ENCODE measurements at places on chromosomes 5 and 9.

DNA sequence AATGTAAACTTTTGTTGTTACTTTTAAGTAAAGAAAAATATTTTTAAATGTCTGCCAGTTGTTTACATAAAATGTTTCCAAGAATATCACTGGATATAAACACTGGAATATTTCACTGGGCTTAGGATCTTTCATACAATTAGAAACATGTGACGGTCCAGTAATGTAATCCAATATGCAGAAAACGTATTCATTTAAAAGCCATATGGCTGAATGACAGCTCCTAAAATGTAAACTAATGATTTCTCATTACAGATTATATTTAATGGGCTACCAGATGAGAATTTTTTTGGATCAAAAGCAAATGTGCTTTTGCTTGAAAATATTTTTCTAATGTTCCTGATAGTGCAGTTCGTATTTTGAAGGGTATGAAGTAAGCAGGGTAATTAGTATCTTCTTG is 124.3 kb downstream of the TTC39B start:
- DNase-seq: no peak

GRCh38 chr5:150413176-150413901 is 629 bp upstream of the CD74 start:
- DNase-seq: no peak

DNA sequence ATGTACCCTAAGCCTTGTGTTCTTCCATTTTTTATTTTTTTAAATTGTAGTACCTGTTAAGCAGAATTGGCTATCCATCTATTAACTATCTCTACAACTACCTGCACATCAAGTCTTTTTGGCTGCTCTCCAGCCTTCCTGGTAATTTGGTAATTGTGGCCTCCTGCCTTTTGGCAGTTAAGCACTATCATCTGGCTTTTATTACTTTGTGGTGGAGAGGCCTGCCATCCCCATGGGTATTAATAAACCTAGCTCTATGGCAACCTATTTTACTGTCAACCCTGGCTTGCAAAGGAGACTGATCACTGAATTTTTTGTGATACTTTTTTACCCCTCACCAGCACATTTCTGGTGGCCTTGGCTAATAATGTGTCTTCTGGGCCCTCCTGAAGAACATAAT is 20.5 kb downstream of the SELENOP start:
- DNase-seq: no peak

GRCh38 chr9:134214386-134214765 is 50.0 kb upstream of the RNU6ATAC start:
- DNase-seq: no peak

- no peak for DNase-seq
Observed at GRCh38 chr5:131534974-131535373, 100.1 kb downstream of the RAPGEF6 start.

- peak; percentile 75 for DNase-seq
Observed at GRCh38 chr9:16191691-16192402, 639.0 kb downstream of the CCDC171 start.

DNA sequence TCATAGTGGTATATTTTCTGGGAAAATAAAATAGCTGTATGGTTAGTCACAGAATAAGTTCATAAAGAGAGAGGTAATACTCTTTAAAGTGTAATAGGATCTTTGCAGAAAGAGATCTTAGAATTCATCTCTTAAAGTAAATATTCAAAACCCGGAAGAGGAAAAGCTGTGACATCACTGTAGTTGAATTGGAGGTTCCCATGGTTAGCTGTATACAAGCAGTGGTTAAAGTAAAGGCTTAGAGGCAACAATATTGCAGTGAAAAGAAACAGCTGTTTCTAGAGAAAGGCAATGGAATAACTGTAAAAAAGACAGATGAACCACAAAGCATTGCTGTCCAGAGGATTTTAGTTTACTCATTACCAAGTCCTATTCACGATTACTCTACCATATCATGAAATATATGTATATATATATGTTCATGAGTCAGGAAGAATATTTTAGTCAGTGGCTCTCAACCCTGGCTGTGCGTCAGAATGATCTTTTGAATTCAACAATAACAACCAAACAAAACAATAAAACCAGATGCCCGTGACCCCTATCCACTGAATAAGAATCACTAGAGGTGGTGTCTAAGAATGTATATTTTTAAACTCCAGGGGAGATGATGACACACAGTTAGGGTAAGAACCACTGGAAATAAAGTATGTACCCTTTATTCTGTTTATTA is 4.7 kb downstream of the ERCC6L2 start:
- no peak for DNase-seq

GRCh38 chr9:13758936-13759335 is 479.4 kb upstream of the MPDZ start:
- no peak for DNase-seq

DNA sequence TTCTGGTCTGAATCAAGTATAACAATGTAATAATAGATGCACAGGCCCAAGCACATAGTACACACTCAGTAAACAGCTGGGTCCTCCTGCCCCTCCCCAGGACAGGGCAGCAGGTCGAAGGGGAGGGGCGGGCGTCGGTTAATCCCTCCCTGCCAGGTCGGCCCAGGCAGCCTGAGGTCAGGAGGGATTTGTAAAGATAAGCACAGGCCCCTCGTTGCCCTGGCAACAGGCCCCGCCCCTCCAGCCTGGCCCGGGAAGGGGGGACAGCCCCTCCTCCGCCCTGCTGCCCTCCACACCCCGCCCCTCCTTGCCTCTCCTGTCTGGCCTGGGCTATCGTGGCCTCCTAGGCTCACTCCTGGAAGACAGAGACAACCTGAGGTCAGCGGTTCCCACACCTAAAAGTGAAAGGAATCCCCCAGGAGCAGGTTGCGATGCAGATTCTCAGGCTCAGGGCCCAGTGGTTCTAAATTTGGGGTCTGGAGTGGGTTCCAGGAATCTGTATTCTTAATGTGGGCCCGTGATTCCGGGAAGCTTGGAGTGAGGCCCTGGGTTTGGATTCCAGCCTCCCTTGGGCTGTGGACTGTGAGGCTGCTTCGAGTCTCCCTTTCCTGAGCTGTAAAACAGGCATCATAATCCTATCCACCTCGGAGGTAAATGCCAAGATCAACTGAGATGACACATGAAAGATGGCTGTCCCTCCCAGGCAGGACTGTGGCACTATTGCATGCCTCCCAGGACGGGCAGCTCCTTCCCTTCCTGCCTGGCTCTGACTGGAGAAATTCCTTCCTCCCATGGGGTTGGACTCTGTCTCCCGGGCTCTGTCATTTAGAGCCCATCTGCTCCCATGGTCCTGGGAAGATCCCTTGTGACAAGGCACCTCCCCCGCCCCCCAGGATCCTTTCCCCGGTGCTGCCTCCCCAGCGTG is 4.4 kb downstream of the CRB2 start:
- no peak for DNase-seq

GRCh38 chr9:13395156-13395555 is 115.7 kb upstream of the MPDZ start:
- DNase-seq: no peak

DNA sequence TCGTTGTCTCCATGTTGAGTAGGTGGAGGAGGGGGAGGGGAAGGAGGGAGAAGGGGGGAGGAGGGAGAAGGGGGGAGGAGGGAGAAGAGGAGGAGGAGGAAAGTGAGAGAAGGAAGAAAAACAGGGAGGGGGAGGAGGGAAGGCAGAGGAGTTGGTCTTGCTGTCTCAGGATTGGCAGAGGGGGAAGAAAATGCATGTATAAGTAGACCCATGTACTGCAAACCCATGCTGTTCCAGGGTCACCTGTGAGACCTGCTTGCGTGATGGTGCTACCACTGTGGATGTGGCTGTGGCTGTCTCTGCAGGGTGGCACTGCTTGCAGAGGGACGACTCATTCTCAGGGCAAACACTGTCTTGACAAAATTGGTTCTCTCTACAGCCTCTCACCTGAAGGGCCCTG is 76.3 kb downstream of the PTCH1 start:
- no peak for DNase-seq

- no peak for DNase-seq
Observed at GRCh38 chr5:75475364-75475763, 36.1 kb downstream of the CERT1 start.

- no peak for DNase-seq
Observed at GRCh38 chr5:176497852-176498251, 39.4 kb downstream of the RNF44 start.

DNA sequence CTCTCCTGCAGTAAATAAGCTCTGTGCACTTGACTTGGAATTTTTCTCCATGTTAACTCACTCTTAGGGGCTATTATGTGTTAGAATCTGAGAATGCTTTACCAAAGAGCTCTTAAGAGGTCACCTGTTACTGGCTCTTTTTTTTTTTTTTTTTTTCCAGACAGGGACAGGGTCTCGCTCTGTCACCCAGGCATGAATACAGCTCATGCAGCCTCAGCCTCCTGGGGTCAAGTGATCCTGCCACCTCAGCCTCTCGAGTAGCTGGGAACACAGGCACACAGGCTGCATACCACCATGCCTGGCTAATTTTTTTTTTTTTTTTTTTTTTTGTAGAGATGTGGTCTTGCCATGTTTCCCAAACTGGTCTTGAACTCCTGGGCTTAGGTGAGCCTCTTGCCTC is 22.1 kb downstream of the HMGXB3 start:
- DNase-seq: no peak
